ENCODE measurements at places on chromosomes 16 and 17.

DNA sequence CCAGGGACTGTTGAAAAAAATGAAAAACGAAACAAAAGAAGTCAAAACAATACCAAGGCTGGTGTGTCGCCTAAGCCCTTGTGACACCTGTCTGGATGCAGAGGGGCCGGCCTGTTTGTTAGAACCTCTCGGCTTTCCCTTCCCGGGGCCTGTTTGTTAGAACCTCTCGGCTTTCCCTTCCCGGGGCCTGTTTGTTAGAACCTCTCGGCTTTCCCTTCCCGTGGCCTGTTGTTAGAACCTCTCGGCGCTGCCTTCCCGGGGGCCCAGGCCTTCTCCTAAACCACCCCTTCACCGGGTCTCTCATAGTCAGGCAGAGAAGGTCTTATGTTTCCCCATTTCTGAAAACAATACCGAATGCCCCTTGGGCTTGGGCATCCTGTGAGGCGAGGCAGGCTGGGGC lies 180.0 kb downstream of the BANP start:
- DNase-seq: no peak

DNA sequence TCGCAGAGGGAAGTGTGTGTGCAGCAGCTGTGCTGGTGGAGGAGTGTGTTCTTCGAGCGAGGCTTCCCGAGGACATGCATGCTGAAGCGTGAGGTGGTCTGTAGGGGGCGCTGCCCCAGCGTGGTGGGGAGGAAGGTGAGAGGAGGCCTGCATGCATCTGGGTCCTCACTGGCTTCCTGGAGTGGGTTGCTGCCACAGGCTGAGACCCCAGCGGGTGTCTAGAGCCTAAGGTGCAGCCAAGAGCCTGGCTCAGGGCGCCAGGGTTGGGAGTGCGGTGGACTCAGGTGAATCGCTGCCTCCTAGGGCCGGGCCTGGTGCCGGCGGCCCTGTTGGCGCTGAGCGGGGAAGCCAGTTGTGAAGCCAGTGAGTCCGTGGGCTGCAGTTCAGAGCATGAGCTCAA lies 7.5 kb upstream of the HSD3B7 start:
- DNase-seq: no peak

- DNase-seq: no peak
These were observed 244.6 kb upstream of the MAF start for GRCh38 chr16:79845033-79845733.

GRCh38 chr16:87580855-87581261 lies 21.4 kb upstream of the JPH3 start:
- DNase-seq: peak; percentile 49

DNA sequence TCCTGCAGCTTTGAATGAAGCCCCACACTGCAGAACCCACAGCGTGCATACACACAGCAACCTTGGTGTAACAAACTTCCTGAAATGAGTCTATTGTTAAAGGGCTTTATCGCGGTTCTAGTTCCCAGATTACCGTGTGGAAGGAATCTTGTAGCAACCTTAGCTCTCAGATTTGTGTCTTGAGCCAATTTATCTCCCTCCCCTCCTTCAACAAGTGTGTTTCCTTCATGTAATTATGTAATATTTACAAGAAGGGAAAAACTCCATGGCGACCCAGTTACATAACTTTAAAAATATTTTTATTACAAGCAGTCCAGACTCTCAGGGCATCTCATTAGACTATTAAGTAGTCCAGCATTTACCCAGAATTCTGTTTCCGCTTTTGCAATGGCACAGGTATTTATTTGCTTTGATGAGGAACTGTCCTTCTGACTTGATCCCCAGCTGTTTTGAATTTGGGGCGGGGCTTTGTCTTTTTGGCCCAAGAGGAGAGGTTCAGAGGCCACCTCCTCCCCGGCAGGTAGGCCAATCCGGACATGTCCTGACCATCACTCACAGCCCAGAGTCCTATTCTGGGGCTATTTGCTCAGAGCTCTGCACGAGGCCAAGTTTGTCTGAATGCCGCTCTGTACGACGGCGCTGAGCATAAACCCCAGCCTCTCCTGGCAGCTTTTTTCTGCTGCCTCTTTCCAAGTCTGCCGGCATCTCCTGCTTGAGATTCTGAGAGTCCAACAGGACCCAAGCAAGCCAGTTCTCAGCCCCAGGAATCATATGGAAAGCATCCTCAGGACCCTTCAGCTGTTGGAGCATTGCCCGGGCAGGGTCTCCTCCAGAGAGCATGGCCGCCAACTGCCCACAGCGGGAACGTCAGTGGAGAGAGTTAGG lies 35.6 kb downstream of the CLEC16A start:
- no peak for DNase-seq

DNA sequence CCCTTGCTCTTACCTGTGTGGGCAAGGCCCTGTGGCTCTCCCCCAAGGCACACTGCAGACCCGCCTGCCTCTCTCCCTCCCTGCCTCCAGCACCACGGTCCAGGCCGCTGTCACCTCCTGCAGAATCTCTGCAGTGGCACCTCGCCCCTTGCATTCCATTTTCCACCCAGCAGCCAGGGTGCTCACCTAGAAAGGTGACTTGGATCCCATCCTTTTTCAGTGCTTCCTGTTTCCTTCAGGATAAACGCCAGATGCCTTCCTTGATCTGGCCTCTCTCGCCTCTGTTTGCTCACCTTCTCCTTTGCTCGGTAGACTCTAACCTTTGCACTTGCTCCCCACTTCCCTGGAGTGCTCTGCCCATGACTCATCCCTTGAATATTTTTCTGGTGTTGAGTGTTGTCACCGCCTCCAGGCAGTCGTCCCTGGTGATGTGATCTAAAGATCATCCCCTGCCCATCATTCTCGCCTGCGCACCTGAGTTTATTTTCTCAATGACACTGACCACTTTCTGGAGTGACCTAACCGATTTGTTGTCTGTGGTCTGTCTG lies 79.2 kb upstream of the LGALS9 start:
- no peak for DNase-seq

Data from HFF-Myc (cell line).